ENCODE measurements at places on chromosomes 4 and X. TPM values are rescaled to one million over a fixed set of nuclear protein-coding genes. Genes with fewer than 3 reads are reported as not detected.

CHRDL1 gene
- 10.1 TPM for polyA plus RNA-seq

GASK1B gene
- 51.6 TPM for polyA plus RNA-seq

BEND4 gene
- 0.03 TPM for polyA plus RNA-seq

ABCG2 gene
- 5.5 TPM for polyA plus RNA-seq

RASSF6 gene
- not detected for polyA plus RNA-seq

TCEAL3 gene
- 59.7 TPM for polyA plus RNA-seq

GAGE12H gene
- not detected for polyA plus RNA-seq

HDX gene
- polyA plus RNA-seq, result 4.8 TPM

CXorf65 gene
- polyA plus RNA-seq, result not detected
